ENCODE measurements at places on chromosomes 2 and 18.

DNA sequence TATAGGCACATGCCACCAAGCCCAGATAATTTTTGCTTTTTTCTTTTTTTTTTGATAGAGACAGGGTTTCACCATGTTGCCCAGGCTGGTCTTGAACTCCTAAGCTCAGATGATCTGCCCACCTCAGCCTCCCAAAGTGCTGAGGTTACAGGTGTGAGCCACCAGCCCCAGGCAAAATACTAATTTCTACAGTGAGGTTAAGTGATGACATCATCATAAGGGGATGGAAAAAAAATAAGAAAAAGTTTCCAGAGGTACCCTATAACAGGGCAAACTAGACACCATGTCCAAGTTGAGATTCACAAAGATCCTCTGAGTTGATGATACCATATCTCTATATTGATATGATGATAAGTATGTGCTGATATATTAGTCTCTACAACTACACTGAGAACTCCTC is 163.7 kb upstream of the ACVR2A start:
- no peak for DNase-seq

DNA sequence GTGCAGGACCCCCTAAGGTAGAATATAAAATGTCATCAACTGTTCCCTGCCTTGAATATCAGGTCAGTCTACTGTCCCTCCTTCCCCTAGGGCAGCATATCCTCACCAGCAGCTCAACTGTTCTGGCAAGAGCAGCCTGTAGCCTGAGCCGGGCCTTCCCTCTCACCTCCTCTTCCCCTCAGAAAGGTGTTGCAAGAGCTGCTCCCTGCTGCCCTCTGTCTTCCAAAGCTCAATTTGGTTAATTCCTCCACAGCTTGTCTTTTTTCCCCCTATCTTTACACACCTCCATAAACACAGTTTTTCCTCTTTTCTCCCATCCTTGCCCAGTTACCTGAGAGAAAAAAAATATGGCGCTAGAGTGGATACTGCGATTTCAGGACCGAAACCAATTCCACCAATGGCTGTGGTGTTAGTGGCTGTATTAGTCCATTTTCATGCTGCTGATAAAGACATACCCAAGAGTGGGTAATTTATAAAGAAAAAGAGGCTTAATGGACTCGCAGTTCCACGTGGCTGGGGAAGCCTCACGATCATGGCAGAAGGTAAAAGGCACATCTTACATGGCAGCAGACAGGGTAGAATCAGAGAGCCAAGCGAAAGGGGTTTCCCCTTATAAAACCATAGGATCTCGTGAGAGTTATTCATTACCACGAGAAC is 184.7 kb downstream of the MREG start:
- no peak for DNase-seq

DNA sequence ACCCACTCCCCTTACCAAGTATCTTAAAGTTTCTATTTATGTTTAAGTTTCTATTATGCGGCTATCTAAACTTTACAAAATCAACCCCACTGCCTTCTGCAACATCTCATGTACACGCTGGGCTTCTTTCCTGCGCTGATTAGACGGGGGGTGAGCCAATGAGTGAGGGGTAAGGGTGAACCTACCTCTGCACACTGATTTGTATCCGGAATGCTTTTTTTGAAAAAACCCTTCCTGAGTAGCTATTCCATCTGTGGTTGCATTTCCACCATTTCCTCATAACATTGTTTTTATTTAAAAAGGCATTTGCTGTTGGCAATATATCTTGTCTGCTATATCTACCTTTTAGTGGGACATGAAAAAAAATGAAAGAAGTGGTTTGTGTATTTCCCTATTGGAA is 6.3 kb downstream of the ALPG start:
- DNase-seq: no peak

DNA sequence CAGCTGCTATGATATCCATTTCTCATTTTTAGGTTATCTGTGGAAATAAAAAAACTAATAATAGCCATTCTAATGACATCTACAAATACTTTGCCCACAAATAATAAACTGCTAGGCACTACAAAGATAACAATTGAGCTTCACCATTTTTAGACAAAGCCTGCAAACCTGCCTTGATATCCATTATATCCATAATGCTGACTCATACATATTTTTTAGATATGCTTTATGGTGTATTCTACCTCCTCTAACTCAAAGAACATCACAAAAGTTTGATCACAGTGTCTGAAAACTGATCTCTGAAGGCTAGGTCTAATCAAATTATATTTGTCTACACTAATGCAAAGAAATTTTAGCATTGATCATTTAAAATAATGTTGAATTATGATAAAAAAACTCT is 138.4 kb downstream of the HNMT start:
- no peak for DNase-seq

DNA sequence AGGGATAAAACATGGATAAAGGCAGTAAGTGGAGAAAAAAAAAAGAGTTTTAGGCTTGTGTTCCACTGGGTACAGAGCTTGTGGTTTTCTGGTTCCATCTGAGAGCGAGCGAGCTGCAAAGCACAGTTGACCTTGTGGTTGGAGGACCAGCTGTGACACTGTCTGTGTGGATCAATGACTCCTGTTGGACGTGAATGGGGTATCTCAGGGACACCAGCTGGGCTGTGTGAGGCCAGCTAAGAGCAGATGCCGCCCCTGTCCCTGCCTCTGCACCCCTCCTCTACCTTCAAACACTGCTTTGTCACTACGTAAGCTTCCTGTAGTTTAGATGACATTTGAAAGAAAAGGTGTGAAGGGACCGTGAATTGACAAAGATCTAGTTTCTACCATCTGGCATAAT is 67.8 kb downstream of the QPCT start:
- no peak for DNase-seq

DNA sequence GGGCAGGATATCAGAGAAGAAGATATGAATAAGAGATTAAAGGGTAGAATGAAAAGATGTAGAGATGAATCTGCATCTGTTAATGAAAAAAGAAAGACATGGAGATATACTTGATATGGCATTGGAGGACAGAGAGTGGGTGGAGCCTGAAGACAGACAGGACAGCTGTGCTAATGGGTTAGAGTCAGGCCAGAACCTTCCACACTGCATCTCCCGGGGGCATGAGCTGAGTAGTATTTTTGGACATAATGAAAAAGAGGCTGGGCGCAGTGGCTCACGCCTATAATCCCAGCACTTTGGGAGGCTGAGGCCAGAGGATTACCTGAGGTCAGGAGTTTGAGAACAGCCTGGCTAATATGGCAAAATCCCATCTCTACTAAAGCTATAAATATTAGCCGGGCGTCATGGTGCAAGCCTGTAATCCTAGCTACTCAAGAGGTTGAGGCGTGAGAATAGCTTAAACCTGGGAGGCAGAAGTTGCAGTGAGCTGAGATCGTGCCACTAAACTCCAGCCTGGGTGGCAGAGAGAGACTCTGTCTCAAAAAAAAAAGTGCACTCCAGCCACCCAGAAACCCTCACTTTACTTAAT is 11.4 kb downstream of the FLACC1 start:
- no peak for DNase-seq

Measured in stimulated activated CD8-positive, alpha-beta memory T cell treated with anti-CD3 and anti-CD28 coated beads, Interleukin-7, amount 100 ng/mL, for 1 hour (primary cell).